Cardiac muscle cell (in vitro differentiated cells and primary cell): ENCODE measurements at places on chromosomes 1 and 21. TPM values are rescaled to one million over a fixed set of nuclear protein-coding genes. Genes with fewer than 3 reads are reported as not detected.
A peak's percentile ranks its signal among the peaks of the same experiment; 100 is the strongest.

GRCh38 chr1:236451796-236452373 lies 57.8 kb downstream of the EDARADD start:
- no peaks in the 10 kb centered on the region for H3K4me1 ChIP-seq
- no peaks in the 10 kb centered on the region for H3K36me3 ChIP-seq
- no peak overlapping the region for H3K4me3 ChIP-seq
- peak; percentile 43 for DNase-seq

DNA sequence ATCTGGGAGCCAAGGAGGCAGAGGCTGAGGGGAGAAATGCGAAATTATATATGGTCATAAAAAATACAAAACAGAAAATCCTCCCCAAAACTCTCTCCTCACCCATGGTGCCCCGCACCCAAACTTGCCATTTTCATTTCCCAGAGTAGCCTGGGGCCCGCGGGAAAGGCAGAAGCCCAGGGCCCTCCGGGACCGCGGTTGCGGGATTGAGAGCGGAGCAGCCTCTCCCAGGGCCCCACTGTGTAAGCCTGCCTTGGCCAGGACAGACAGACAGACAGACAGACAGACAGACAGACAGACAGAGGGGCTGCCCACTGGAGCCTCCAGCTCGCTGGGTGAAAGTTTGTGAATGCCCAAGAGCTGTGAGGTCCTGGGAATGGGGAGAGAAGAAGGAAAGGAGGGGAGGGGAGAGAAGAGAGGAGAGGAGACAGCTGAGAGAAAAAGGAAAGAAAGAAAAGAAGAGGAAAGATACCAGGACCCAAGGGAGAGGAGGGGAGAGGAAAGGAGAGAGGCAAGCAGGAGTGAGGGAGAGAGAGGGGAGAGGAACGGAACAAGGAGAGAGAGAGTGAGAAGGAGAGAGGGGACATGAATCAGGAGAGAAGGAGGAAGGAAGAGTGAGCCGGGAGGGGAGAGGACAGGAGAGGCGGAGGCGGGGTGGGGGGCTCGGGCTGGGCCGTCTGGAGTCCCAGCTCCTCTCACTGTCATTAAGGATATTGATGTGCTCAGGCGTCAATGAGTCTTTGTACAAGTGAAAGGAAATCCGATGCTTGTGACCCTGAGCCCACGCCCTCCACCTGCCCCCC lies 69.3 kb upstream of the CASZ1 start:
- peaks cover 10% of the 10 kb centered on the region for H3K27me3 ChIP-seq
- no peak overlapping the region for H3K27ac ChIP-seq
- no peak overlapping the region for H3K4me3 ChIP-seq

GRCh38 chr1:68525781-68526180 lies 28.9 kb upstream of the DEPDC1 start:
- no peaks in the 10 kb centered on the region for H3K27me3 ChIP-seq
- no peaks in the 10 kb centered on the region for H3K4me1 ChIP-seq
- no peak overlapping the region for H3K4me3 ChIP-seq
- DNase-seq: no peak
- H3K27ac ChIP-seq: no peak overlapping the region

DNA sequence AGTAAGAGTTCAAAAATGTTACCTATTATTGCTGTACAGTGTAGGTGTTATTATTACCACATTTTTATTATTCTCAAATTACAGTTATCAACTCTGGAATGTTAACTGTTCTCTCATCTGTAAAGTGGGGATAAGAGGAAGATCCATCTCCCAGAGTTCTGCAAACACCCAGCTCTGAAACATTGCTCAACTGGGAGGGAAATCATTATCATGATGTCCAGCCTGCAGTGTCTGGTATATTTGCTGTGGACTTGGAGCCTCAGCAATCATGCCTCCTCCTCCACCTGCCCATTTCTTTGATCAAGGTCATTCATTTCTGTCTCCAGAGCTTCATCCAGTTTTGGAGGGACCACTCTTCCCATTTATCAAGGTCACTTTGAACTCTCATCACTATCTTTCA lies 39.4 kb downstream of the C8A start:
- no peaks in the 10 kb centered on the region for H3K4me1 ChIP-seq
- no peaks in the 10 kb centered on the region for H3K27me3 ChIP-seq
- H3K27ac ChIP-seq: no peak overlapping the region
- H3K4me3 ChIP-seq: no peak overlapping the region
- H3K36me3 ChIP-seq: no peaks in the 10 kb centered on the region

DNA sequence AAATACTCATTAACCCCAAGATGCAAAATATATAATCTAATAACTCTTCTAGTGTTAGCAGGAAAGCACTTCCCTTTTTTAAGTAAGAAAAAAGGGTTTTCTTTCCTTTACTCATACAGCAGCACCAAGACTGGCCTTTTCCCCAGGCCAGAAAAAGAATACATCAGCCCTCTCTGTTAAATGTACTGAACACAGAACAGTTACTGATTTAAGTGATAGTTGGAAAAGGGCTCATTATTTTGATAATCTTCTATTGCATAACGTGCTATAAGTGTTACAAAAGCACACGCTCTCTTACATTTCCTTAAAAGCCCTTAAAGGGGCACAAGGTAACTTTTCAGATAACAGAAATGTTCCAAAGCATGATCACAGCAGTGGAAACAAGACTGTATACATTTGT lies 142.9 kb downstream of the TIAM1 start:
- H3K27ac ChIP-seq: peak overlapping the region; percentile 66
- no peaks in the 10 kb centered on the region for H3K27me3 ChIP-seq
- no peaks in the 10 kb centered on the region for H3K36me3 ChIP-seq
- H3K4me3 ChIP-seq: no peak overlapping the region
- H3K4me1 ChIP-seq: peaks cover 31% of the 10 kb centered on the region
- DNase-seq: no peak

POLR3C gene
- total RNA-seq: 31.4 and 34.9 TPM in 2 replicates

BNIPL gene
- 0.66 and 1.3 TPM in 2 replicates for total RNA-seq
